ENCODE measurements at places on chromosomes 1 and 21.
A peak's percentile ranks its signal among the peaks of the same experiment; 100 is the strongest.

- DNase-seq: no peak
These were observed 60.3 kb downstream of the UBE2T start for GRCh38 chr1:202281316-202282024.

GRCh38 chr1:188027613-188028012, 1198.9 kb downstream of the PLA2G4A start:
- DNase-seq: no peak

DNA sequence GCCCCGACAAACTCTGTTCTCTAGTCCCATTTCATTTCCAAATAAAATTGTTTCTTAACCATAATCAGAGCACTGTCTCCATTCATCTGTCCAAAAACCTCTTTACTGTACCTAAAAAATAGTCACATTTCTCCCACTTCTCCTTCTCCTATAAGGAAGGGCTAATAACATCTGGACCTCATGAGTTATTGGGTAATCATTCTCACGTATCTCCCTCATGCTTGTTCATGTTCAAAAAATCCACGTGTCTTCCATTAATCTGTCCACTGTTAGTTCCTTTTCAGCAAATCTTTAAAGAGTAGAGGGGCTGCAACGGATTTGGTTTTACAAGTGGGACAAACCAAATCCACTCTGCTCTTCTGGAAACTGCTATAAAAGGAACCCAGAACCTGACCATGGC, 1418.8 kb downstream of the MRPL39 start:
- DNase-seq: no peak

DNA sequence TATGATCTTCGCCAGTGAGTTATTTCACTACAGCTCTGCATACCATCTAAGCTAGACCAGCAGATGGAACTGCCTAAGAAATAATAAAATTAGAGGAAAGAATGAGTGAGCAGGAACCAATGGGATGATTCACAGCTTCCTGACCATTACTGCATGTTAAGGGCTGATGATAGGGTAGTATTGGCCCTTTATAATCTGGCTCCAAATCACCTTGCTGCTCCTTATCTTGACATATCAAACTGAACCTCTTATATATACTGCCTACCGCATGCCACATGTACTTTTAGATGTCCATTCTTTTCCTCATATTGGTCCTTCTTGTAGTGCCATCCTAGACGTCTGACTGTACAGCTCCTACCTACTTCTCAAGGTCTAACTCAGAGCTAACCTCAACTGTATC, 524.4 kb downstream of the DPYD start:
- DNase-seq: no peak

GRCh38 chr1:161215076-161215475, at the start of gene FCER1G:
Gene FCER1G, plus strand, starts transcription at chr1:161215295. Its CDS starts 27 bp downstream, at chr1:161215322.
- peak; percentile 35 for DNase-seq

All from hematopoietic multipotent progenitor cell treated with erythropoietin and hydrocortisone succinate and interleukin-3 and kit ligand, for 8 days (in vitro differentiated cells).